ENCODE measurements at places on chromosomes 13 and 19.

GRCh38 chr19:18859676-18860301, 28.0 kb downstream of the UPF1 start:
- no peak for DNase-seq

DNA sequence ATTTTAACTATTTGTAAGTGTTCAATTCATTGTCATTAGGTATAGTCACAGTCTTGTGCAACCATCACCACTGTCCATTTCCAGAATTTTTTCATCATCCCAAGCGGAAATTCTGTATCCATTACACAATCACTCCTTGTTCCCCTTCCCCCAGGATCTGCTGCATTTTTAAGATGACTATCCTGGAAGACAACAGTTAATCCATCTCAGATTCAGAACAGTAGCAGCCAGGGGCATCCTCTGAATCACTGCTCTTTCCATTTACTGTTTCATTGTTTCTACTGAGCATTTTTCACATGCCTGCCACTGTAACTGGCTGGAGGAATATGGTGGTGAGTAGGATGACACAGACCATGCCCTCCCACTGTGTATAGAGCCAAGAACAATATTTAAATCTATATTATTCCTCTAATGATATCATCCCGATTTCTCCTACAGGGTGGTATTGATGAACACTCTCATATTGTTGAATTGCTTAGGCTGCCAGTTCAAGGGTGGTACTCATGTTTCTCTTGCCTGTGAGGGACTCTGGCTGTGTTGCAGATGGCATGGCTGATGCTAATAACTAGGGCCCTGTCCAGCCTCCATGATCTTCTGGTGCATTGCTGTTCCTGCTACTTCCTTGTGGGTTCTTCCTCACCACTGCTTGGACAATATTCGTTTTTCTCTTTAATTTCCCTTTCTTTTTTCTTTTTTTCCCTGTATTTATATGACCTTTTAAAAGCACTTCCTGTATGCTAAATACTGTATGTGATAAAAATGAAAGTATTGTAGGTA, 59.0 kb downstream of the WDFY2 start:
- DNase-seq, result no peak

GRCh38 chr13:23987331-23987894, 90.1 kb upstream of the C1QTNF9B start:
- no peak for DNase-seq

- DNase-seq, result no peak
These were observed 67.8 kb downstream of the SPACA7 start for GRCh38 chr13:112443995-112444311.

- no peak for DNase-seq
These were observed 42.1 kb downstream of the LPAR6 start for GRCh38 chr13:48370815-48371214.

- DNase-seq, result no peak
These were observed 16.2 kb downstream of the NUFIP1 start for GRCh38 chr13:44972956-44973581.

DNA sequence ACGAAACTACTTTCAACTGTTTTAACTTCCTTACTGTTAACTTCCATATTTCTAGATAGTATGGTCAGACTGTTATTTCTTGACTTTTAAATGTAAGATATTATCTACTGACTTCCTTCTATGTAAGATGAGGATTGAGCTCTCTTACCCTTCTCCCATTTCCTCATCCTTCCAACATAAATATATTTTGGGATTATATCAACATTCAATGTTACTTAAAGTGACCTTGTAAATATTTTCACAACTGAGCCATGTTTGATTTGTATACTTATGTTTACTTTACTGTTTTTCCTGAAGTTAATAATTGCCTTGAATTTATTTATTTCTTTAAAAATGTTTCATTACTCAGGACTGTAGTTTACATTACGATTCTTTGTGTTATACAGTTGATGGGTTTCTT, 148.7 kb downstream of the ZIC5 start:
- DNase-seq, result no peak

- no peak for DNase-seq
These were observed 7.3 kb downstream of the RPS16 start for GRCh38 chr19:39428283-39429112.

DNA sequence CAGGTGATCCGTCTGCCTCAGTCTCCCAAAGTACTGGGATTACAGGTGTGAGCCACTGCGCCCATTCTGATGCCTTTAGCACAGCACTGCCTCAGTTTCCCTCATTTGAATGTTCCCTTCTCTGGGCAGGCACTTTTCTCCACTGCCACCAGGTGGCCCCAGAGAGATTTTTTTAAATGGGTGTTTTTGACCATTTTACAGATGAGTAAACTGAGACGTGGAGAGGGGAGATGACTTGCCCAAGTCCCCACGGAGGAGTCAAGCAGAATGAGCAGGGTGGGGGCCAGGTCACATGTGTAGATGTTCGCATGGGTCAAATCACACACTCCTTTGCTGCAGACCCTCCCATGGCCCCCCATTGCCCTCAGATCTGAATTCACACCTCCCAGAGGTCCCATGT, 3.2 kb upstream of the PDE4C start:
- DNase-seq, result no peak

DNA sequence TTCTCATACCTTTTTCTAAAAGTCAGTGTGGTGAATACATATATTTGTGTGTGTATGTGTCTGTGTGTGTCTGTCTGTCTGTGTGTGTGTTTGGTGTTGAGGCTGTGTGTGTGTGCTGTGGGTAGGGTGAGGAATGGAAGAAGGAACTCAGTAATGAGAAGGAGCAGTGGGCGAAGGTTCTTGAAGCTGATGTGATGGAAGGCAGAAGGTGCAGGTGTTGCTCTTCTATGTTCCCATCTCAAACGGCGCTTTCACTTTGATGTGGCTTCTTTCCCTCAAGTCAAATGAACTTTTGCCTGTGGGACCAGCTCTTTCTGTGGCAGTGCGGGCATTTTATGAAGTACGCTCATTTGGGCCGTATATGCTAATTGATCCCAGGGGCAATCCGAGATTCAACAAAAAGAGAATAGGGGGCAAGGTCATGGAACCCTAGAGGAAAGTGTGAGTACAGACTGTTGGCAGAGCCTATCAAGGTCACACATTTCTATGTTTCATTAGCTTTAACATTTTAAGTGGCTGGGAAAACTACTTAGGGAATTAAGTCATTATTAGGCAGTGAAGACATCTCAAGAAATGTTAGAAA, 15.2 kb downstream of the BIVM start:
- DNase-seq, result no peak
